ENCODE measurements at places on chromosomes 13 and 19.

DNA sequence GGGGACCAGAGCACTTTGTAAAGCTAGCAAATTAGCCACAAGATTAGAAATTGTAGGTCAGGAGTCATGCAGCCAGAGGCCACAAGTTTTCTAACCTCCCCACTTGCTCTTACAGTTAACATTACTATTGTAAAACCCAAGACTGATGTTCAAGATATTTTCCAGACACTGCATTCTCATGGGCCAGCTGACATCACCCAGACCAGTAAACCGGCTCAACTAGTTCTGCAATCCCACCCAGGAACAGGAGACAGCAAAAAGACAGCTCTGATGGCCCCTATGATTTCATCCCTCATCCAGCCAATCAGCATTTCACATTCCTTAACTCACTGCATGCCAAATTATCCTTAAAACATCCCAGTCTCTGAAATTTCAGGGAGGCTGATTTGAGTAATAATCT, 178.5 kb downstream of the PRR20E start:
- DNase-seq = no peak

DNA sequence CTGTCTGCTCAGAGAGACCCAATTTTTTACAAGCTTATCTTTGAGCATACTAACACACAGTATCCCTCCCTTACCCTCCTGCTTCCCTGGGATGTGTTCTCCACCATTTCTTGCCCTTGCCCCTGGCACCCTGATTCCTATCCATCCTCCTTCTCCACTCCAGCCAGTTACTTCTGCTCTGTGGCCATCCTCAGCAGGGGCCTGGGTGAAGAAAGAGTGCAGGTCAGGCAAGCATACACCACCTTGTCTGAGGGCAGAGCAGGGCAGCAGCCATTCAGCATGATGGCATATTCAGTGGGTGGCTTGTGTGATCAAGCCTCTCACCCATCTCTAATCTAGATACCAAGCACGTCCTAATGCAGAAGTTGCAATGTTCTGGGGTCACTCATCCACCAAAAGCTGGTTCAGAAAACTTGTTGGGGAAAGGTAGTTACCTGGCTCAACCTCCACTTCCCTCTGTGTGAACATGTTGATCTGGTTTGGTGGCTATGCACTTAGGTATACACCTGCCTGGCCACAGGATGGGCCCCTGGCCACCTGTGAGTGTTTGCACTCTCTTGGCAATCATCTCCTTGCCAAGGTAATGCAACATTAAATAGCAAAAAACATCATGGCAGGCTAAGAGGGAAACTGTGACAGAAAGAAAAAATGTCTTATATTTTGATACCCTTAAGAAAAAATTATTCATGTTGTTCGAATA, 900.3 kb upstream of the MIR17HG start:
- no peak for DNase-seq

- no peak for DNase-seq
Observed at GRCh38 chr19:42311657-42312056, 1.5 kb upstream of the TMEM145 start.

DNA sequence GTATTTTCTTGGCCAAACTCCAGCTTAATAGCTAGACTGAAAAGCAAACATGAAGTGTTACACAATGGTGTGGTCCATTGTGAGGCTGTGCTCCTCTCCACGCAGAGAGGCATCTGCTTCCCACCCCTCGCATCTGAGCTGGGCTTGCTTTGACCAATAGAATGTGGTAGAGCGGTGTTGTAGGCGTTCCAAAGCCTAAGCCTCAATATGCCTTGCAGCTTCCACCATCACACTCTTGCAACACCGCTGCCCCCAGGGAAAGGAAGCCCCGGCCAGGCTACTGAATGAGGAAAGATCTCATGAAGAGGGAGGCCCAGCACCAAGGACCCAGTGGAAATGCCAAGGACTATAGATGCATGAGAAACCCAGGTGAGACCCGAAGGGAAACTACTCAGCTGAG, 9.4 kb downstream of the FLT1 start:
- DNase-seq = no peak

DNA sequence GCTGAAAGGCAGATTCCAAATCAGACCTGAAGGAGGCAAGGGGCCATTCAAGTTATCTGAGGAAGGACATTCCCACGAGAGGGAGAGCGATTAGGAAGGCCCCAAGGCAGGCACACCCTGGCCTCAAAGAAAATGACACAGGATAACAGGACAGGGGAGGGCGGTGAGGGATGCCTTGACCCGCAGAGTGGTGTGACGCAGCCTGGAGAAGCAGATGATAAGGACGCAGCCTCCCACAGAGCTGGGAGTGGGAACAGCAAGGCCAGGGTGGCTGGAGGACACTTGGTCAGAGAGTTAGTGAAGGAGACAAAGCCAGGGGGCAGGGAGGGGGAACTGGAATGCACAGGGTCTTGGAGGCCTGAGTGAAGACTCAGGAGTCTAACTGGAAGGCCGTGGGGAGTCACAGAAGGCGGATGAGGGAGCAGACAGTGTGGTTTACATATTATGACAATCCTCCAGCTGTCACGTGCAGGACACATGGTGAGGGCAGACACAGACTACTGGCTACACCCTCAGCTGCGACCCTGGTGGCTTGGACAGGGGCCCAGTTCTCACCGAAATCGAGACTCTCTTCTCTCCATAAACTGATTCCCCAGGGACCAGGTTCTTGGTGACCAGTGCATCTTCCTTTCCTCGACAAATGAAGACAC, 5.8 kb upstream of the DYRK1B start:
- no peak for DNase-seq

- peak; percentile 87 for DNase-seq
Observed at GRCh38 chr19:13850910-13851733, 25.8 kb upstream of the NANOS3 start.

DNA sequence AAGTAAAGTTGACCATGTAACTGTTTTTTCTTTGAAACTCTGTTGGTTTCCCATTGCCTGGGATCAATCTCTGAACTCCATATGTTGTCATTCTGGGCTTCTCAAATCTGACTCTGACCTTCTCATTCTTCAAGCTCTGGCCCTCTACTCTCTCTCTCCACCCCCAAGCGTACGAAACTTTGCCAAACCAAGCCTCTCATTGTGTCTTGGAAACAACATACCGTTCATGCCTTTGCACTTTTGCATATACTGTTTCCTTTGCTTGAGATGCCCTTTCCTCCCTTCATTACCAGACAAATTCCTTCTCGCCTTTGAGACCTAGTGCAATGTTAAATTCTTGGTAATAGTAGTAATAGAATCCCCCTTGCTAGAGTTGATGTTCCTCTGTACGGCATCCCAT, 113.7 kb downstream of the OLFM4 start:
- peak; percentile 58 for DNase-seq

GRCh38 chr19:16266586-16266942, 58.1 kb upstream of the KLF2 start:
- no peak for DNase-seq

GRCh38 chr19:2469102-2469914, 6.6 kb upstream of the GADD45B start:
- DNase-seq = no peak

GRCh38 chr13:37306778-37307544, 201.5 kb upstream of the CSNK1A1L start:
- DNase-seq = peak; percentile 92

DNA sequence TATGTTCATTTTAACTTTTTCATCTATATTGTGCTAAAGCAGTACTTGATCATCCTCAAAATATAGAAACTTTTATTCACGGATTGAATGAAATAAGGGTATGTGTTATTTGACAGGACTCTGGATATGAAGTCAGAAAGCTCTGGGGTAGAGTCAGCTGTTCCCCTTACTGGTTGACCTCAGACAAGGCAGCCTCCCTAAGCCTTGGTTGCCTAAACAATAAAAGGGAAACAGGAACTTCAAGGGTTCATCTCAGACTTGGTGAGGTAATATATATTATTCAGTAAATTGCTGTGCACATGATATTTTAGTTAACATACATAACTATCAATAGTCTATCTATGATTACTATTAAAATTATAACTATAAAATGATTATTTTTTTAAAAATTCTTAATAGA, 13.6 kb downstream of the POLR1D start:
- no peak for DNase-seq

DNA sequence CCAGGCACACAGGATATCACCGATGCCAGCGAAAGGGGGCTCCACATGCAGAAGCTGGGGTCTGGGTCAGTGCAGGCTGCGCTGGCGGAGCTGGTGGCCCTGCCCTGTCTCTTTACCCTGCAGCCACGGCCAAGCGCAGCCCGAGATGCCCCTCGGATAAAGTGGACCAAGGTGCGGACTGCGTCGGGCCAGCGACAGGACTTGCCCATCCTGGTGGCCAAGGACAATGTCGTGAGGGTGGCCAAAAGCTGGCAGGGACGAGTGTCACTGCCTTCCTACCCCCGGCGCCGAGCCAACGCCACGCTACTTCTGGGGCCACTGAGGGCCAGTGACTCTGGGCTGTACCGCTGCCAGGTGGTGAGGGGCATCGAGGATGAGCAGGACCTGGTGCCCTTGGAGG, 7.2 kb downstream of the NCAN start:
- no peak for DNase-seq

- no peak for DNase-seq
Observed at GRCh38 chr13:24664726-24665409, 15.3 kb upstream of the ATP12A start.

DNA sequence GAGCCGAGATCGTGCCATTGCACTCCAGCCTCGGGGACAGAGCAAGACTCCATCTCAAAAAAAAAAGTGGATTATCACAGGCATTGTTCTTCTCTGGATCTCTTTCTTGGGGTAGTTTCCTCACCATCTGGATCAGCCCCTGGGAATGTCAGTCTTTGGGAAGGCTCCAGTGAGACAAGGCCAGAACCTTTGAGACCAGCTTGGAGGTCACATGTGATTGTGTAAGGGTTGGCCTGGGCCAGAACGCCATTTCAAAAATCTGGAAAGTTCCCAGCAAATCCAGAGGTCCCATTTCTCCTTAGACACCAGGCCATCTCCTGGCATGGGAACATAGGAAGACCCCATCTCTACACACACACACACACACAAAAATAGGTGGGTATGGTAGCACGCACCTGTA, 14.2 kb upstream of the ANGPTL8 start:
- DNase-seq = no peak

DNA sequence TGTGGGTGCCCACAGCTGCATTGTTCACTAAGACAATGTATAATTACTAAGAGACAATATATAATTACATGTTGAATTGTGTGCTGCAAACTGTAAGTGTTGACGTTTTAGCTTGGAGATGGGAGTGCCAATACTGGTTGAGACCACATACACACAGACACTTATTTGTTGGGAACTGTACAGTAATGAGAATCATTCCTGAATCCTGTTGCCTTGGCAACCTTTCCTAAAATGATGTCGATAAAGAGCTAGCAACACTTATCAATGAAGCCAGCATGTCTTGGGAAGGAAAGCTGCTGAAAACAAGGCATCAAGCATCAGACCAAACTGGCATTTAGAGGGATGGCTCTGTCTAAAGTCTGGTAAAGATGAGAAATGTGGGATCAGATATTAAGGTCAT, 51.3 kb downstream of the PCDH8 start:
- no peak for DNase-seq

- no peak for DNase-seq
Observed at GRCh38 chr19:17244618-17245534, 843 bp downstream of the NR2F6 start.

DNA sequence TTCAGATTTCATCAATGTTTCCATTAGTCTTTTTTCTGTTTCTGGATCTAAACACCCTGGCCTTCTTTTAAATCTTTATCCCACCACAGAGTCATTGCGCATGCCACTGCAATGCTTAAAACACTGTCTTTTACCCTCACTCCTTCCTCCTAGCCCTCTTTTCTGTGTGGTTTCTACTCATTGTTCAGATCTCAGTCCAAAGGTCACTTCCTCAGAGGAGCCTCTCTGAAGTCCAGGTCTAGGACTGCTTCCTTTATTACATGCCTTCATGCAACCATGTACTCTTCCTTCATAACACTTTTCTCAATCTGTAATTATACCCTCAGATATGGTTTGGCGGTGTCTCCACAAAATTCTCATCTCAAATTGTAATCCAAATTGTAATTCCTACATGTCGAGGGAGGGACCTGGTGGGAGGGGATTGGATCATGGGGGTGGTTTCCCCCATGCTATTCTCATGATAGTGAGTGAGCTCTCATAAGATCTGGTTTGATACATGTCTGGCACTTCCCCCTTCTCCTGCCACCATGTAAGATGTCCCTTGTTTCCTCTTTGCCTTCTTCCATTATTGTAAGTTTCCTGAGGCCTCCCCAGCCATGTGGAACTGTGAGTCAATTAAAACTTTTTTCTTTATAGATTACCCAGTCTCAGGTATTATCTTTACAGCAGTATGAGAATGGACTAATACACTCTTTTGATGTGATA, 808.9 kb downstream of the DIAPH3 start:
- no peak for DNase-seq

GRCh38 chr13:75494491-75494890, 12.5 kb upstream of the TBC1D4 start:
- DNase-seq = no peak

DNA sequence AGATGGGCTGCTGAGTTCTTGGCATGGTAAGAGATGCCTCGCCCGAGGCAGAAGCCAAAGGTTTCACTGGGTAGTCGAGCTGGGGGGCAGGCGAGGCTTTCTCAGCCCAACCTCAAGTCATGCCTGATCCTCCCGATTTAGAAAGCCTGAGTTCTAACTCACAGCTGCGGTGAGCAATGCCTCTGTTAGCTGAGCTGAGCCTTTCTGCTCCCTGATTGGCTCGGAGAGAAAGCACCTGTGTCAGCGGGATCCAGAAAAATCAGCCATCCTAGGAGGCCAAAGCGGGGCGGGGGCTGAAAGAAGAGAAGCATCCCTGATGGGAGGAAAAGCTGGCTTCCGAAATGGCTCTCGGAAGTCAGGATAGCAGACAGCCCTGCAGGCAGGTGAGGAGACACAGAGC, 44.7 kb downstream of the CACNA1A start:
- no peak for DNase-seq

DNA sequence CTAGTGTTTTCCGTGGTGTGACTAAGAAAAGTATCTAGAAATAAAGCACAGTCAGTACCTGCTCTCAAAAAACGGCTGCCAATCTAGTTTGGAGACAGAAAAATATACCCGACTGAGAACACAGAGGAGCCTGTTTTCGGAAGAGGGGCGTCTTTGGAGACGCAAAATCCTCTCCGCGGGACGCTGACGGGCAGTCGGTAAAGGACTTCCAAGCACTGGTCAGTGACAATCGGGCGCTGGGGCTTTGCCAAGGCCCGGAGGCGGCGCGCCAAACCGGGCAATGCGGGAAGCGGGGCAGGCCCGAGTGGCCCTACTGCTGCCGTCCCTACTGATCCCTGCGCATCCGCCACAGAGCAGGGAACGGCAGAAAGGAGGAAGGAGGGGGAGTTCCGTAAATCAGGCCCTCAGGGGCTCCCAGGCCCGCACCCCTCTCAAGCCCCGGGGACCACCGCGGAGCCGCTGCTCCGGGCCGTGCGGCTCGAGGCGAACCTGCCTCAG, 588 bp upstream of the DPY19L3 start:
- DNase-seq = no peak

Measured in fibroblast of skin of left quadriceps (primary cell).